Panc1 (cell line): ENCODE measurements at places on chromosomes 2 and 18. TPM values are rescaled to one million over a fixed set of nuclear protein-coding genes. Genes with fewer than 3 reads are reported as not detected.

GRCh38 chr2:113225263-113226259, 51.8 kb downstream of the PSD4 start:
- no peak for DNase-seq

GRCh38 chr2:201135386-201135785, 19.4 kb downstream of the CFLAR start:
- DNase-seq, result no peak

DNA sequence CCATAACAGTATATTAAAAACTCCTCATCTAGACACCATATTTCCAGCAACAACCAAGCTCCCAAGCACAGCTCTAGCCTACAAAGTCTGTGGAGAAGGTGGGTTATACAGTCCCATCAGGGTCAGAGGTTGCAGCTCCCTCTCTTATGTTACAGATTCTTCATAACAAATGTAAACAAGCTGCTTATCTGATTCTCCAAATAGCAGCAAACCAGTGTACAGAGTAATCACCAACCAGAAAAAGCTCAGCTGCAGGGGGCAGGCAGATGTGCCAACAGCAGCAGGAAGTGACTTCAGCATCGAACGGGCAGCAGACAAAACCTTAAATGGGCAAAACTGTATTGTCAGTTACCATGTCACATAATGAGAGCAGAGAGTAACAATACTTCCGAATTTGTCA, 52.9 kb upstream of the NABP1 start:
- DNase-seq, result no peak

DNA sequence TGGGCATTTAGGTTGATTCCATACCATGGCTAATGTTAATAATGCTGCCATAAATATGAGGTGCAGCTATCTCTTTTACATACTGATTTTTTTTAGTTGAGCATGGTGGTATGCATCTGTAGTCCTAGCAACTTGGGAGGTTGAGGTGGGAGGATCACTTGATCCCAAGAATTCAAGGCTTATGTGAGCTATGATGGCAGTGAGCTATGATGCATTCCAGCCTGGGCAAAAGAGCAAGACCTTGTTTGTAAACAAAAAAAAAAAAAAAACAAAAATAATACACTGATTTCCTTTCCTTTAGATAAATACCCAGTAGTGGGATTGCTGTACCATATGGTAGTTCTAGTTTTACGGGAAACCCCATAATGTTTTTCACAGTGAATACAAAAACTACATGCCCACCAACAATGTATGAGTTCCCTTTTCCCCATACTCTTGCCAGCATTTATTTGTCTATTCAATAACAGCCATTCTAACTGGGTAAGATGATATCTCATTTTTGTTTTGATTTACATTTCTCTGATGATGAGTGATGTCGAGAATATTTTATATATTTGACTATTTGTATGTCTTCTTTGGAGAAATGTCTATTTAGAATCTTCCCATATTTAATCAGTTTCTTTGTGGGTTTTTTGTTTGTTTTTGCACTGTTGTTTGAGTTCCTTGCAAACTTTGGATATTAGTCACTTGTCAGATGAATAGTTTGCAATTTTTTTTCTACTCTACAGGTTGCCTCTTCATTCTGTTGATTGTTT, 281.0 kb upstream of the KYNU start:
- peak; percentile 36 for DNase-seq

DNA sequence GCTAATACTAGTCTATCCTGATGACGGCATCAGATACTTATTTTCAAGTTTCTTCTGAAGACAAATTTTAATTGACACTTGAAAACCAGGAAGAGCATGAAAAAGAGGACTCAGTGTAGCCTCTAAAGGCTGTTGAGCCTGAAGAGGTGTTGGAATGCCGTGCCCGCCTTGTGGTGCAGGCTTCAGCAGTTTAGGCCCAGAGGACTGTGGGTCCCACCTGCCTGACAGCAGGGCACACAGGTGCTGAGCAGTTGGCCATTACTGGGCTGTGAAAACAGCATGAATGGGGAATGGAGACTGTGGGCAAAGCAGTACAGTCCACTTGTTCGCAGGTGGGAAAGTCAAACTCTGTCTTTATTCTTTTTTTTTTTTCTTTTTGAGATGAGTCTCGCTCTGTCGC, 49.8 kb upstream of the THOC1 start:
- DNase-seq, result no peak

- DNase-seq, result no peak
Measured at GRCh38 chr2:171852366-171852888, 41.6 kb downstream of the SLC25A12 start.

- no peak for DNase-seq
Measured at GRCh38 chr2:207870814-207871213, 101.1 kb upstream of the FZD5 start.

CCDC74B gene
- 9.8 TPM for total RNA-seq
